ENCODE measurements at places on chromosomes 4 and X.

GRCh38 chr4:110850461-110851442, 227.9 kb upstream of the PITX2 start:
- DNase-seq = no peak

- no peak for DNase-seq
Measured at GRCh38 chr4:155271557-155271956, 63.1 kb downstream of the NPY2R start.

GRCh38 chr4:156298230-156298629, 344.6 kb upstream of the CTSO start:
- DNase-seq = no peak

GRCh38 chr4:119211867-119212233, 663 bp upstream of the USP53 start:
- no peak for DNase-seq

DNA sequence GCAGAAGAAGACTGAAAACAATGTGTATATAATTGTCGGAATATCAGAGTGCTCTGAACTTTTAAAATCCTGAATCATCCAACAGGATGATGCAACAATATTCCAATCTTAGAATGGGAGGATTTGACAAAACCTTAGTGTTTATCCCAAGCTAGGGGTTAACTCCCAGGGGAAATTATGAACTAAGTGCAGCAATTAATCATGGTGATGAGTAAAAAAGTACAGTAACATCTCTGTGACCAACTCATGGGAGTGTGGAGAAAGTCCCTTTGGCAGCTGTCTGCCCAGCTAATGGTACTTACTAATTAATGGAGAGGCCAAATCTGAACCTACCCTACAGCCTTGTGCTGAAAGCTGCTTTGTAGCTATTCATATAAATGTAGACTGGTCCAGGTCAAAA, 257.6 kb upstream of the DDX53 start:
- no peak for DNase-seq

DNA sequence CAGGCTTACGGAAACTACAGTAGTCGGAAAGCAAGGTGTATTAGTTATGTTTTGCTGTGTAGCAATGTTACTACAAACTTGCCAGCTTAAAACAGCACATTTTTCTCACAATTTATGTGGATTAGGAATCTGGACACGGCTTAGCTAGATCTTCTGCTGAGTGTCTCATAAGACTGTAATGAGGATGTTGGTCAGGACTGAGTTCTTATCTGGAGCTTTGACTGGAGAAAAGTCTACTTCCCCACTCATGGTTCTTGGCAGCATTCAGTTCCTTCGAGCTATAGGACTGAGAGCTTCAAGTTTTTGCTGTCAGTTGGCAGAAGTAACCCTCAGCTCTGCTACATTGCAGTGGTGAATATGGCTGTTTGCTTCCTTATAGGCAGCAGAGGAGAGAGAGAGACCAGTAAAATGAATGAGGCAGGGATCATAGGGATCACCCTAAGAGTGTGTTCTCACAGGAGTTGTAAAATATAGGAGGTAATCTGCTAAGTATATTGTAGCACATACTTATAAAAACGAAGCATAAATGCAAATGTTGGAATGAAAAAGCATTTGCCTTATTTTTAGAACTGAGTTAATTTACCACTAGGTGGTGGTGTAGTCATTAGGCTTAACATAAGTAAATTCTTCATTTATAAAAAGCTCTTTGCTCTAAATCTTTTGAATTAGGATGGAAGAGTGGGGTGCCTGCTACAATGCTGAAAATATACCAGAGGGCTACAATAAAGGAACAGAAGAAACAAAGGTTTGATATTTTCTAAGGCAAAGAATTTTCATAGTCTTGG, 38.6 kb downstream of the ALG13 start:
- no peak for DNase-seq

- peak; percentile 18 for DNase-seq
Measured at GRCh38 chrX:74931214-74931613, 6.0 kb upstream of the NEXMIF start.

GRCh38 chr4:148154769-148155168, 287.4 kb downstream of the NR3C2 start:
- DNase-seq = no peak

- DNase-seq = no peak
Measured at GRCh38 chrX:14591976-14592375, 62.6 kb downstream of the GLRA2 start.

DNA sequence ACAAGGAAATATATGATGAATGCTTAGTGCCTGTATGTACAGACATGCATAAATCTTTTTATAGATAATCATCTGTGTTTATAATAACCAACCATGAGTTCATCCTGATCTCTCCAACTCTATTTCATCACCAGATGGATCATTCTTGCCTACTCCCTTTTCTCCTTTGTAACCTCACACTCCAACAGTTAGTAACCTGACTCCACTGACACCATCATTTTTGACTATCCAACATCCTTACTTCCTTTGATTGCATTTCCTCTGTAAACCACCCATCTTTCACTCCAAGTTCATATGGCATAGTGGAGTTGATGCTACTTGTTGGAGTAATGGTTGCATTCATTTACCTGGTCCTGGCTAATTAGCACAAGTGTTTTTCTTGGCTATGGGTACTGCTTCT, 170.6 kb downstream of the ZNF330 start:
- no peak for DNase-seq

DNA sequence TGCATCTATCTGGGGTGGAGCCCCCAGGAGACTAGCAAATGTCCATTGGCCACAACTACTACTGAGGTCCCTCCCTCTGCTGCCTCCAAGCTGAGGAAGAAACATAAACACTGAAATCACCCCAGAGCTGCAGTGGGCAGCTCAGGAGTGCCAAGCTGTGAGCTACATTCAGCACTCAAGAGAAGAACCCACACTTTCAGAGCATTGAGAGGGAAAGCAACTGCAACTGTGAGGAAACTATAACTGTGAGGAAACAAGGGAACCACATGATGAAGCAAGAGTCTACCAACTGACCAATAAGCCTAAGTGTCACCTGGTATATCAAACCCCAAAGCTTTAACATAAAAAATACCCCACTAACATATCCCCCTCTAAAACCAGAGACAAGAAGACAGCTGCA, 373.5 kb upstream of the TACR3 start:
- no peak for DNase-seq
